HFFc6 (cell line): ENCODE measurements at places on chromosomes 2 and 18. TPM values are rescaled to one million over a fixed set of nuclear protein-coding genes. Genes with fewer than 3 reads are reported as not detected.

- DNase-seq: peak; percentile 15
- H3K4me1 ChIP-seq: peaks cover 54% of the 10 kb centered on the region
- peaks cover 4% of the 10 kb centered on the region for H3K36me3 ChIP-seq
- peaks cover 7% of the 10 kb centered on the region for H3K27me3 ChIP-seq
Observed at GRCh38 chr2:149005471-149006077, 32.9 kb upstream of the LYPD6B start.

CFC1 gene
- not detected in 2 replicates for total RNA-seq

DNA sequence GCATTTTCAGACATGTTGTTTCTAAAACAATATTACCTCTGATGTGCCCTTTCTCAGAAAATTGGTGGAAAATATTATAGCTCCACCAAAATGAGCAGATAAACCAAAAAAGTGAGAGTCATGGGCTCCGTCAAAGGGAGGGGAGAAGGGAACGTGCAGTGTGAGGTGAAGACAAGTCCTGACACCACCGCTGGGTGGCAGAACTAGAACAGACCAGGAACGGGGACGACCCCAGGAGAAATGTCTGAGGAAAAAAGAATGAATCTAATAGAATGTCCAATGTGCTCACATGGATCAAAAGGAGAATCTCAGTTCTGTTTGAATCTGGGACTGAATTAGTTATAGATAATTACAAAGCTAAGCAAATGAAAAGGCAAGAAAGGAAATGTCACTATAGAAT, 22.6 kb upstream of the BCL2 start:
- H3K27me3 ChIP-seq: no peaks in the 10 kb centered on the region
- no peak for DNase-seq
- H3K36me3 ChIP-seq: peaks cover 47% of the 10 kb centered on the region

GRCh38 chr2:62343206-62343605, 147.3 kb downstream of the B3GNT2 start:
- H3K4me3 ChIP-seq: no peak overlapping the region
- H3K27me3 ChIP-seq: peaks cover 7% of the 10 kb centered on the region
- no peak for DNase-seq
- H3K36me3 ChIP-seq: no peaks in the 10 kb centered on the region
- H3K4me1 ChIP-seq: no peaks in the 10 kb centered on the region

NOSTRIN gene
- total RNA-seq: not detected in 3 replicates

DNA sequence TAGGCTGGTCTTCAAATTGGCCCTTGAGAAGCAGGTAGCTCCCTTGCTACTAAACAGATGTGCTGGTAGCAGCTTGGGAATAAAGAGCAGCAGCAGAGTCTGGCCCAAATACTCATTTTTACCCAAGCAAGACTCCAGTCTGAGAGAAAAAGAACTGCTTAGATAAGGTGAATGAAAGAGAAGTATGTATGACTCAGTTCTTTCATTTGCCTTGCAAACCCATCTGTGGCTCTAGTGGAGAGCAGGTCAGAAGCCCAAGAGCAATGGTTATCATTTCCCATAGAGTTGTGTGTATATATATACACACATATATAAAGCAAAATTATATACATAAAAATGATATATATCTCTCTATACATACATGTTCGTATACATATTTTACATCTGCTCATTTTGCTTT, 80.3 kb downstream of the CAMKMT start:
- no peak overlapping the region for H3K27ac ChIP-seq
- H3K27me3 ChIP-seq: no peaks in the 10 kb centered on the region
- H3K36me3 ChIP-seq: peaks cover 5% of the 10 kb centered on the region; the same call in 1 of the 2 replicates

GRCh38 chr2:238644095-238645081, 203.5 kb upstream of the TWIST2 start:
- peak overlapping the region; percentile 70 for H3K27ac ChIP-seq
- H3K36me3 ChIP-seq: no peaks in the 10 kb centered on the region
- peak overlapping the region; percentile 35 for H3K4me3 ChIP-seq
- H3K4me1 ChIP-seq: peaks cover 24% of the 10 kb centered on the region

VWC2L gene
- total RNA-seq: not detected in 3 replicates

DNA sequence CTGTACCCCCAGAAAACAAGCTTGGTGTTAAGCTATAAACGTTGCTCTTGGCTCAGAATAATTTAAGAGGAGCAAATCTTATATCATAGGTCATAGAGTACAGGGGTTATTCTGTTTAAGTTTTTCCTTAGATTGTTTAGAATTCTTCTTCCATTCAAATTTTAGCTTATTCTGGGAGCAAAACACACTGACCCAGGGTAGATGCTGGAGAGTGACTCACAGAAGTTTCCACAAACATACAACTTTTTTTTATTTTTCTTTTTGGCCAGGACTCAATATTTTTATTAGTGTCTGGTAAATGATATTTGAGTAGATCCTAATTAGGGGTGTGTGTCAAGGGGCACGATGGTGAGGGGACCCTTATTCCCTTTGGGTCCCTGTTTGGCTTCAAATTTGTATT, 71.5 kb upstream of the PSME4 start:
- DNase-seq: no peak
- H3K4me3 ChIP-seq: no peak overlapping the region
- peaks cover 7% of the 10 kb centered on the region for H3K36me3 ChIP-seq

DNA sequence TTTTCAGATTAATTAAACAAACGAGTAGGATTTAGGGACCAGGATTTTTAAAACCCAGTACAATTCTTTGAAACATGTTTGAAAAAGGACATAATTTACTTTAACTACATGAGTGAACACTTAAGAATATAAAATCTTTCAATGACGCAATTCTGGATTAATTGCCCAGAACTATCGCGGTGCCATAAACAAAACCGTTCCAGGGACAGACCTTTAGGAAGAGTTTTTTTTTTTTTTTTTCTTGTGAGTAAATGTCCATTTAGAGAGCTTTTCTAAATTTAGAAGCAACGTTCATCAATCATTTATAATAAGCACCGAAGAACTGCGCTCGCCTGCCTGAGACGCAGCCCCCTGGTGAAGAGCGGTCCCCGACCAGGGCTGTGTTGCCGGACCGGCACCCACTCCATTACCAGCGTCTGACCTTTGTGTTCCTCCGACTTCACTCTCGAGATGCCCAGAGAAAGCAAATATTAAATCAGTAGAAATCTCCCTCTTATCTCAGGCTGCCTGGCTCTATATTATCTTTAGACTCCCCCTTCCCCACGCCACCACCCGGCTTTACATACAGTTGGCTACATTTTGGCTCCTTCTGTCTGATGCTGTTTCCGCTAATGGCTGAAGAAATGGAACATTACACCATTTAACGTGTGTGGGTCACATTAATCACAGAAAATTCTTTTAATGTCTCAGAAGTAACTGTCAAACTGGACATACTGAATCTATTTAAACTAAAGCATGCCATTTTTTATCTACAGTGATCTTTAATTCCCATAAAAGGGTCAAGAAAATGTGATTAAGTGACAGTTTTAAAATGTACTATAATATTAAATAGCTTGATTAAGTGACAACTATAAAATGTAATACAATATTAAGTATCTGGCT, 364.0 kb upstream of the MEIS1 start:
- no peak for DNase-seq
- no peaks in the 10 kb centered on the region for H3K36me3 ChIP-seq
- H3K4me1 ChIP-seq: no peaks in the 10 kb centered on the region
- no peak overlapping the region for H3K4me3 ChIP-seq

NGEF gene
- 0.28 to 0.35 TPM in 2 of 3 replicates, not detected in the other for total RNA-seq

APOB gene
- not detected in 2 replicates for total RNA-seq
